ENCODE measurements at places on chromosomes 4 and X.

- peak; percentile 64 for DNase-seq
Observed at GRCh38 chr4:90112715-90113114, 14.5 kb upstream of the CCSER1 start.

GRCh38 chr4:94165256-94165655, 42.4 kb upstream of the SMARCAD1 start:
- no peak for DNase-seq

DNA sequence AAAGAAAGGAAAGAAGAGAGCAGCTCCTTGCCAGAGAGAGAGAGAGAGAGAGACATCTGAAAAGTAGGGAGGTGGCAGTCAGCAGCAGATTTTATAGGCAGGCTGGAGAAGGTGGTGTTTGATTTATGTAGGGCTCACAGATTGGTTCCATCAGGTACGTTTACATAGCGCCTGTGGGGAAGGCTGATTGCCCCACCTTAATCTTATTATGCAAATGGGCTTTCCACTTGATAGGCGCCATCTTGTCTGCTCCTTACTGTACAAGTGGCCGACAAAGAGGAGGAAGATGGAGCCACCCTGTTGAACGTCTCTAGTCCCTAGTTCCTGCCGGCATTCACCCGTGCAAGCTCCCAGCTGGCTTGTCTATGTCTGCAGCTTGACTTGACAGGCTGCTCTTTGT, 49.1 kb upstream of the DHRSX start:
- DNase-seq, result no peak

- no peak for DNase-seq
Observed at GRCh38 chr4:25112366-25112994, 47.8 kb downstream of the SEPSECS start.

GRCh38 chrX:291411-291901, 10.3 kb downstream of the PLCXD1 start:
- no peak for DNase-seq

- no peak for DNase-seq
Observed at GRCh38 chr4:104881136-104881886, 265.4 kb upstream of the TET2 start.

DNA sequence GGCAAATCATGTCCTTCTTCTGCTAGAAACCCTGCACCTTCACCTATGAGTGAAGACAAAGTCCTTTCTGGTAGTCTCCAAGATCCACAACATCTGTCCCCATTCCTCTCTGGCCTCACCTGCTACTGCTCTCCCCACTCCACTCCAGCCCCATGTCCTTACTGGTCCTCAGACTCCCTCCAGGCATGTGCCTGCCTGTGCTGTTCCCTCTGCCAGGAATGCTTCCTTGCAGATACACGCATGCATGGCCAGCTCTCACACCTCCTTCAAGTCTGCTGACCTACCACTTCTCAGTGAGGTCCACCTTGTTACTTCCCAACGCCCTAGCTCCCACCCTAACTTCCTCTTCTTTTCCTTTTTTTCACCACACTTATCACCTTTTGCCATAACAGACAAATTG, 18.1 kb downstream of the HMGB2 start:
- DNase-seq, result no peak

DNA sequence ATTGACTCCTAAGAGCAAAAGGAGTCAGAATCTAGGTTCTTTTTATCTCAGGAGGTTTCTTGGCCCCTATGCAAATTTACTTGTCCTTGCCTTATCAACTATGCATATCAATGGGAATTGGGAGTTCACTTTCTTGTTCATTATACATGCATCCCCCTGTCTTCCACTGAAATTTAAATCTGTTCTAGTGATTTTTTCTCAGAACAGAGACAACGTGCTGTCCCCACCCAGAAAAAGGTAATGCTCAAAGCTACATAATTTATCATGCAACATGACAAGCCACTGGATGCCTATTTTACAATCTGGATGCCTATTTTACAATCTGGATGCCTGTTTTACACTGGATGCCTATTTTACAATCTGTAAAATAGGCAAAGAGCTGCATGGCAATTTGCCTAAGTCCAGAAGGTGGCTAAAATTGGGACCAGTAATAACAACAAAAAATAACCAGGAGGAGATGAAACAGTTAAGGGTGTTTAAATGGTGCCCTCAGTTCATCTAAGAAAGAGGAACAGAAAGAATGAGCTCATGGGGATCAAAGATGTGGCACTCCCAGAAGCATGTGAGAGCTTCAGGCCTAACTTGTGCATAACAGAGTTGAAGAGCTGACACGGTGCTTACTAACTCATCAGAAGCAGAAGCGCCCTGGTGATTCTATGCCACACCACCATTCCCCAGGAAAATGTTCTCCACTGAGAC, 537.8 kb upstream of the BOD1L1 start:
- DNase-seq, result no peak

DNA sequence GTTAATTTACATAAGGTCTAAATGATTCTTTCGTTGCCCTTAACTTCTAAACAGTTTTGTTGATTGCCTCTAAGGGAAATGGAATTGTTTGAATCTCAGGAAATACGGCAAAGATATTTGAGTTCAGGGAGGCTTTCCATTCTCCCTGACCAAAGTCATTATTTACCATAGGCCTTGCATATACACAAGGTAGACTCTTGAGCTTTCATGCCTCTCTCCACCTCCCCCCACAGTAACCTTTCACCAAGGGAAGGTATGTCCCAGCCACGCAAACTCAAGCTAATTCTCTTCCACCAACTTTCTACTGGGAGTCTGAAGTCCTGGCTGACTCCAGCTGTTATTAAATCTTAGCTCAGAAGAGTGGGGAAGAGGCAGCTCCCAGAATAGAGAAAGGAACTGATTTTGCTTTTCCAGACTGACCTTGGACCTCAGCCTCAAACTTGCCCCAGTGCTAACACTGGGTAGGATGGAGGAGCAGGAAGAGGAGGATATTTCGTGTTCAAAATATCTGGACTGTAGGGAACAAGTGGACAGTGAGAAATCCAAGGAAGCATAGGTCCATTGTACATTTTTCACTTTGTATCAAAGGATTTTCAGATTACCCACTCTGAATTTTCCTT, 1.4 kb downstream of the IGSF1 start:
- no peak for DNase-seq

- DNase-seq, result no peak
Observed at GRCh38 chr4:24574236-24574635, 10.1 kb downstream of the DHX15 start.

Measured in mammary epithelial cell (primary cell).